ENCODE measurements at places on chromosomes 12 and 14.

GRCh38 chr14:101623077-101623372 is 61.7 kb downstream of the DIO3 start:
- no peak for DNase-seq

DNA sequence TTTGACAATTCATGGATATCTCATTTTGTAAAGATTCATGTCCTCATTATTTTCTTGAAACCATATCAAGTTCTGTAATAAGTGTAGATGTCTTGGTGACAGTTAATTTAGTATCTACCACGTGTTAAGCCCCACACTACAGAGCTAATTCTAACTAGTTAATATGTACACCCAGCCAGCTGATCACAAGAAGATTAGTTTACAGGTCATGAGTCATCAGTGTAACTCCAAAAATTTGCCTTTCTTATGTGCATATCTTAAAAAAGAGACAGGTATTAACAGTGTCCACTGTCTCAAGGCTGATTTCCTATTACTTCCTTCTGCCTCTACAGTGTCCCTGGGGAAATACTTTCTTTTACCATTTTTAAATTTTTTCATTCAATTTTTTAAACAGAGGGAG is 13.3 kb upstream of the YBX3 start:
- DNase-seq: no peak

DNA sequence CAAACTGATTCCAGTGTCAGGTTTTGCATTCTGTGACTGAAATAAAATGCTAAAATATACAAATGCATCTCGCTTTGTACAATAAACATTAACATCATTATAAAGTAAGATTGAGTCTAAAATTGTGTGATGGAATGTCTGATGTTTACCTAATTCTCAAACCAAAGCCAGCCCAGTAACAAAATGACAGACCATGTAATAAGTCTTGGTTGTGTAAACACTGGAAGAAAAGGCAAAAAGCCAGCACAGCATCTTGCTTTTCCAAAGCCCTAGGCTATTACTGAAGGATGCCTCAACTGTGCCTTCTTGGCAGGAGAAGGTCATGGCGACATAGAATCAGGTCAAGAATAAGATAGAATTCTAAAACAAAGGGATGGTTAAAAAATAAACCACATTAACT is 169.6 kb downstream of the EGLN3 start:
- DNase-seq: no peak

GRCh38 chr12:124750787-124751471 is 112.7 kb downstream of the SCARB1 start:
- DNase-seq: no peak

DNA sequence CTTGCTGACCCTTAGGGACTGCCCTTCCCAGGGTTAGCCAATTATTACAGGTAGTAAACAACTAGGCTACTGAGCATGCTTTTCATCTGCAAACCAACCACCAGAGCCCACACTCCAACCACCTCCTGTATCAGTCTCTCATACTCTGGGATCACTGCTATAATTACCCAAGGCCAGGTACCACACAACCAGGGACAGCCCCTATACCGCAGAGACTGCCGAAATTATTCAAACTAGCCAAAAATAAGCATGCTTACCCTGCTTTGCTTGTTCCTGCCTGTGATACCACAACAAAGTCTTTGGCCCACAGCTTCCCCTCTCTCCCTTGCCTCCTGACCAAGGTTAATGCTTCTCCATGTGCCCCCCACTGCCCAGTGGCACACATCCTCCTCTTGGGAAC is 197.6 kb upstream of the SRRM4 start:
- DNase-seq: no peak

DNA sequence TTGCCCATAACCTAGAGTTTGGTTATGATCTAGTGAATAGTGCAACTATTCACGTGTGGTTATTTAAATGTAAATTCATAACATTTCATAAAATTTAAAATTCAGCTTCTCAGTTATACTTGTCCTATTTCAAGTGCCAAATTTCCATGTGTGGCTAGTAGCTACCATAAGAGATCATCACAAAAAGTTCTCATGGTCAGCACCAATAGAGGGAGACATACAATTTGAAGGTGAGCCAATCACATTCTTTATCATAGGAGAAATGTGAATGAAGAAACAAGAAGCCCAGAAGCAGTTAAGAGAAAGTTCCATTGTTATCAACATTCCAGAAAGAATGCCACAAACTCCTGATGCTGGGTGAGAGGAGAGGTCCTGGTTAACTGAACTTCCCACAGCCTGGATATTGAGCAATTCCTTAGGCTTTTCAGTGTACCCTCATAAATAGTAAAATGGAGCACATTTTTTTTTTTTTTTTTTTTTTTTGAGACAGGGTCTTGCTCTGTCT is 892.9 kb upstream of the USP15 start:
- no peak for DNase-seq

- no peak for DNase-seq
Measured at GRCh38 chr12:89140141-89140540, 212.2 kb downstream of the DUSP6 start.

DNA sequence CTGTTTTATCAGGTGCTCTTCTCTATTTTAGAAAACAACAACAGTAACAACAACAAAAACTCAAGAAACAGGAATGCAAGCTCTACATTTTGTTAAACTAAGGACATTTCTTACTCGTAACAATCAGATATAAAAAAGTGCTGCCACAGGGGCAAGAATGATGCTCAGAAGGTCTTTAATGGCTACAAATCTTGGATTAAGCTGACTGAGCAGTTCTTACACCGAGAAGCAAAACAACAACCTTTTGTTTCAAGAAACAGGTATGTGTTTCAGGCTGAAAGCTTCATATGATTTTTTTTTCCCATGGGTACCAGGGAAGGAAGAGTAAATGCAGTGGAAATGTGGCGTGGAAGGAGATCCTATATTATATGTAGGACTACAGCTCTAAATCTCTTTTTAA is 786.8 kb upstream of the FBXO33 start:
- no peak for DNase-seq
